NCI-H460 (cell line): ENCODE measurements at places on chromosomes 16 and 17. TPM values are rescaled to one million over a fixed set of nuclear protein-coding genes. Genes with fewer than 3 reads are reported as not detected.

CCL23 gene
- not detected in 2 replicates for total RNA-seq

ATP1B2 gene
- not detected in 2 replicates for total RNA-seq

TMEM100 gene
- total RNA-seq: 43.0 and 49.6 TPM in 2 replicates

PTX4 gene
- total RNA-seq: 0.15 TPM in 1 of 2 replicates, not detected in the other

SOCS1 gene
- total RNA-seq: 0.75 and 1.1 TPM in 2 replicates

GRAP gene
- not detected in 2 replicates for total RNA-seq

LGALS9 gene
- 0.14 and 0.25 TPM in 2 replicates for total RNA-seq

C1QTNF8 gene
- not detected in 2 replicates for total RNA-seq

HOXB5 gene
- 2.3 TPM in 2 replicates for total RNA-seq

KRTAP4-4 gene
- not detected in 2 replicates for total RNA-seq

MYH8 gene
- total RNA-seq: not detected in 2 replicates

CDC6 gene
- 17.3 and 17.6 TPM in 2 replicates for total RNA-seq

PIP4K2B gene
- total RNA-seq: 34.7 and 35.6 TPM in 2 replicates

NLRC3 gene
- total RNA-seq: not detected in 2 replicates

PMP22 gene
- total RNA-seq: 50.8 and 56.1 TPM in 2 replicates

CSH2 gene
- not detected in 2 replicates for total RNA-seq

ENPP7 gene
- total RNA-seq: not detected in 2 replicates

- DNase-seq: no peak
Observed at GRCh38 chr17:50108556-50108955, 13.4 kb downstream of the PDK2 start.

GRCh38 chr16:11599579-11599978 is 12.9 kb upstream of the LITAF start:
- no peak for DNase-seq

GRCh38 chr17:73028299-73028755 is 64.2 kb downstream of the SLC39A11 start:
- no peak for DNase-seq

- no peak for DNase-seq
Observed at GRCh38 chr17:82765371-82765770, 13.5 kb downstream of the TBCD start.

DNA sequence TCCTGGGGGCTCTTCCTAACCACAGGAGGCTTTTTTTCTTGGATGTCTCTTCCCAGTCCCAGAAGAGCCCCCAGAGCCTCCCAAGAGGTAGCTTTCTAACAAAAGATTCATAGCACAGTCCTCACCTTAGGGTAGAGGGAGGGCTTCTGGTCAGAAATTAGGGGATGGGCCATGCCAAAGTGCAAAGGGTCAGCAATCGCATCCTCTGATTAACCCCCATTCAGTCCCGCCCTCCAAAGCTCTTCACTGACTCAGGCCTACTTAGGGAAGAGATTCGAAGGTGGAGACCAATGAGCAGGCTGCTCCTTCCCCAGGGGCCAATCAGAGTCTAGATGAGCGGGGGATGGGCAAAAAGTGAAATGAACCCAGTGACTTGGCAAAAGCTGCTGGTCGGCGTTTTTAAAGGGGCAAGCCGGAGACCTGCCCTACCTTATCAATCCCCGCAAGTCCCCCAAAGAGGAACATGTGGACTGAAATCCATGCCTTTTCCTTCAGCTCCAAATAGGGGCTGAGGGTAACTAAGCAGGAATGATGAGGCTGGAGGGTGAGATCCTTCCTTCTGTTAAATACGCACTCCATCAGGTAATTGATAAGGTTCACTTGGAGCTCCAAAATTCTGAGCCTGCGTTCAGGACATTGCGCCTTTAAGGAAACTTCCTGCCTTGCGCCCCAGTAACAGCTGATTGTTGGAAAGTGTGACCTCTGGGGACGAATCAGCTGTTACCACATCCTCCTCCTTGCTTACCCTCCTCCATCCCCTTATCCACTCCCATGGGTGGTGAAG is 6.9 kb upstream of the TLCD2 start:
- DNase-seq: peak; percentile 100

GRCh38 chr17:45218895-45219661 is 2.6 kb upstream of the FMNL1 start:
- DNase-seq: peak; percentile 85

GRCh38 chr16:50802000-50802399 is 60.1 kb downstream of the CYLD start:
- no peak for DNase-seq

DNA sequence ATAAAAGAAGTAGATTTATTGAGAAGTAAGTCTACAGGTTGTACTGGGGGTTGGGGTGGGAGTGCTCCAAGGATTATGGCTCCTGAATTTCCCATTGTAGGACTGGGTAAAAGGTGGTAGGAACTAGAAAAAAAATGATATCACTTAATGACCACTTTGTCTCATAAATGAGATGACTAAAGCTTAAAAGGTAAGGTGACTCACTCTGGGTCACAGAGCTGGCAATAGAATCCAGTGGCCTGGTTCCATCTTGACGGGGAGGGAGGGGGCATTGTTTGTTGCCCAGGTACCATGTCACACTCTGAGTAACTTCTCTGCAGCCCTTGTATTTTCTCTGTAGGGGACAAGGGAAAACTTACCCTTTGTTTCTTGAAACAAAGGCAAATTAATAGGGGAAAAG is 126.1 kb downstream of the PITPNC1 start:
- DNase-seq: no peak

DNA sequence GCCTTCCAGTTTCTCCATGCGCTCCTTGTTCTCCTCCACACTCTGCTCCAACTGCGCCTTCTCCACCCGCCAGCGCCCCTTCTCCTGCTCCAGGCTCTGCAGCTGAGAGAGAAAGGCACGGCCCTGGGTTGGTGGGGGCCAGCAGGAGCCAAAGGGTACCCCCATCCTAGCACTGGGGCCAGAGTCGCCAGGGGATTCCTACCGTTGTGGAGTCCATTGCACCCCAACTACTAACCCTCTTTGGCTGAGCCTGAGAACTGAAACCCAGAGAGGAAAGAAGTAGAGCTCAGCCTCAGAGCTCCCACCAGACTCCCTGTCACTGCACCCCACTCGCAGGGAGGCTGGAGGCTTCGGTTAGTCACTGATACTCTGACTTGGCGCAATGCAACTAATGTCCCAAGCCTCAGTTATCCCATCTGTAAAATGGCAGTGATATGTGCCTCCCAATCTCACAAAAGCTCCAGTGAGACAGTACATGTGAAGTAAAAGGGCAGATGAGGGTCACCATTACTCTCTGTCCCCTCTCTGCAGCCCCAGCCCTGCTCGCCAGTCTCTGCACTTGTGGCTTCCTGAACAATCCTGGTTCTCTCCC is 6.2 kb upstream of the SAMD14 start:
- DNase-seq: no peak

- no peak for DNase-seq
Observed at GRCh38 chr17:34393401-34393800, 30.4 kb upstream of the CCL1 start.

GRCh38 chr17:79988185-79988971 is 47.3 kb downstream of the TBC1D16 start:
- peak; percentile 48 for DNase-seq

GRCh38 chr17:19573075-19573474 is 39.4 kb downstream of the SLC47A1 start:
- DNase-seq: no peak

GRCh38 chr17:33962857-33963655 is 292.0 kb upstream of the CCL2 start:
- DNase-seq: no peak

GRCh38 chr17:39663688-39664580 is 1.2 kb upstream of the TCAP start:
- no peak for DNase-seq

DNA sequence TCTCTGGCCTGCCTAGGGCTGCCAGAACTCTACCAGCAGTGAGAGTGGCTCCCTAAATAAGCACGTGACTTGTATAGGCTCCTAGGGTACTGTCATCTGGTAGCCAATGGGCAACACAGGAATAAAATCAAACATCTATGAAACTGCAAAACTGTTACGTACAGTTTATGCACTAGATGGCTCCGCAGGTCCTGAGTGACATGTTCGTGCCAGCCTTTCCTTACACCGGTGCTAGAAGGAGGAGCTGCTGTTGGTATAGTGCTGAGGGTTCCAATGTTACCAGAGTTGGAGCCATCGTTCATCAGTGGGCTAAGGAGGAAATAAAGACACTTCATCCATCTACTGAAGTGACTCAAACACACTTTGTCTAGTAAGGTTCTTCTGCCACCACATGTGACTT is 63.2 kb upstream of the TRAP1 start:
- DNase-seq: peak; percentile 21

- DNase-seq: no peak
Observed at GRCh38 chr16:89764711-89765201, 43.4 kb downstream of the ZNF276 start.

- DNase-seq: peak; percentile 56
Observed at GRCh38 chr17:73474370-73474988, 162.7 kb upstream of the CDC42EP4 start.

- no peak for DNase-seq
Observed at GRCh38 chr17:30519166-30519565, 42.0 kb downstream of the GOSR1 start.

- DNase-seq: peak; percentile 91
Observed at GRCh38 chr17:42659079-42659931, at the start of gene TUBG2. Gene TUBG2 (plus strand): TSS chr17:42659284. CDS start chr17:42659504, 220 bp downstream.

GRCh38 chr17:21679256-21680146 is 12.8 kb upstream of the KCNJ18 start:
- no peak for DNase-seq

- DNase-seq: no peak
Observed at GRCh38 chr17:76262732-76263344, 2.3 kb upstream of the UBALD2 start.

DNA sequence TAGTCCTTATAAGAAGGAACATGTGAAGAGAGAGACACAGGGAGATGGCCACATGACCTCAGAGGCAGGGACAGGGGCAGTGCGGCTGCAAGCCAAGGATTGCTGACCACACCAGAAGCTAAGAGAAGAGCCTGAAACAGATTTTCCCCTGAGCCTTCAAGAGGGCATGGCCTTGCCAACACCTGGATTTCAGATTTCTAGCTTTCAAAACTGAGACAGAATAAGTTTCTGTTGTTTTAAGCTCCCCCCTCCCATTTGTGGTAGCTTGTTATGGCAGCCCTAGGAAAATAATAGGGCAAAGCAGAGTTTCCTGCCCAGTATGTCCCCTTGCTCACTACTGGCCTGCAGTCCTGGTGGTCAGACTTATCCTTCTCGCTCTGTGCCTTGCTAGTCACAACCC is 204.5 kb downstream of the CCDC182 start:
- no peak for DNase-seq
